NCI-H345 (cell line): ENCODE measurements at places on chromosomes 4 and X.

DNA sequence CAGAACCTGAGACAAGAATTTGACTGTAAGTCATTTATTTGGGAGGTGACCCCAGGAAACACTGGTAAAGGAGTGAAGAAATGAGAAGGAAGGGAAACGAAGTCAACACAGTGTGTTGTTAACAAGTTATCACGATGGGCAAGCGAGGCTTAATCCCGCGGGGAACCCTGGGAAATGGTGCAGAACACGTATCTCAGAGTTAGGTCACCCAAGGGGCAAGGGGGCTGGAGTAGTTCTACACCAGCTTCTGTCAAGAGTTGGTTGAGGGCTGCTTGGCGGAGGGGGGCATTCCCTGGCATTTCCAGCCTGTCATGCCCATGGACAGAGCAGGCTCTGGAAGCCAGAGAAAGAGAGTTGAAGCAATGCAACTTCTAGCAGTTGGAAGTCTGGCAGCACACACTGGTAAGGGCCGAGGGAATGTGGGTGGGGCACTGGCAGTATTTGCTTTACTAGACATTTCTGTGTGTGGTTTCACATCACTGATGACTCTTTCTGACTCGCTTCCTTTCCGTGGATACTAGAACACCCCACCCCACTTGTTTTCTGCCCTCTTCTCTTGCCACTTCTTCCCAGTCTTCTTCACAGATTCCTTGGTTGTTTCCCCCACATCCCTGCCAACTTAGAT is 52.2 kb upstream of the ADGRG2 start:
- DNase-seq: no peak

GRCh38 chr4:45410701-45411210 is 684.4 kb upstream of the GNPDA2 start:
- DNase-seq: no peak

- DNase-seq: no peak
These were observed 164.6 kb downstream of the DHRSX start for GRCh38 chrX:2336181-2336580.

DNA sequence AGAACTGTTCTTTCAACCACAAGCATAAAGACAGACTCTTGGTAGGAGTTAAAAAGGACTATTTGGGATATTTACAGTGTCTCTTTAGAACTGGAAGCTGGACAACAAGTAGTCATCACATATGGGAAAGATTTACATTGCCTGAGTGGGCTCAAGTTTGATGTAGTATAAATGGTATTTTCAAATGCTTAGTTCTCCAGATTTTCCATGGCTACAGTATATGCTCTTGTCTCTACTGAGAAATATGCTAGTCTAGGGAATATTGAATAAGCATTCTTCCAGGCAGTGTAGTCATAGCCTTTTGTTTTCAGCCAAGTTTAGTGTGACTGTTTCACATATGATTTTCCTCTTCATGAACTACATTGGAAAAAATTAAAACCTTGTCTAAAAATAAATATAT is 315.6 kb downstream of the ARHGAP24 start:
- DNase-seq: no peak

- DNase-seq: no peak
These were observed 76.4 kb upstream of the HELT start for GRCh38 chr4:184941671-184942418.

- DNase-seq: no peak
These were observed 43.2 kb downstream of the FANCB start for GRCh38 chrX:14829643-14830042.

DNA sequence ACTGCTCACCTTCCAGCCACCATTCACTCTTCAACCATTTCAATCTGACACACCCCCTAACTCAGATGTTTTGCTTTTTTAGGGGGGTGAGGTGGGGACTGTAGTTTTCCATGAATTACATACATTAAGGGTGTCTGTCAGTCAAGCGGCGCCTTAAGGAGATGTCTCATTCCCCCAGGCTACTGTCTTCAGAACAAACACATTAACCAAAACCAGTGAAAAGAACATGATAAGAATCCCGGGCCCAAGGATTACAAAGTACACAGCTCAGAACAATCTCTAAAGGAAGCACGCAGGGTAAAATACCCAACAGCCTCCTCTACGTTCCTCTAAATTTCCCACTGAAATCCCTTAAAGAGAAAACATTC is 62.5 kb upstream of the IRF2 start:
- DNase-seq: no peak

DNA sequence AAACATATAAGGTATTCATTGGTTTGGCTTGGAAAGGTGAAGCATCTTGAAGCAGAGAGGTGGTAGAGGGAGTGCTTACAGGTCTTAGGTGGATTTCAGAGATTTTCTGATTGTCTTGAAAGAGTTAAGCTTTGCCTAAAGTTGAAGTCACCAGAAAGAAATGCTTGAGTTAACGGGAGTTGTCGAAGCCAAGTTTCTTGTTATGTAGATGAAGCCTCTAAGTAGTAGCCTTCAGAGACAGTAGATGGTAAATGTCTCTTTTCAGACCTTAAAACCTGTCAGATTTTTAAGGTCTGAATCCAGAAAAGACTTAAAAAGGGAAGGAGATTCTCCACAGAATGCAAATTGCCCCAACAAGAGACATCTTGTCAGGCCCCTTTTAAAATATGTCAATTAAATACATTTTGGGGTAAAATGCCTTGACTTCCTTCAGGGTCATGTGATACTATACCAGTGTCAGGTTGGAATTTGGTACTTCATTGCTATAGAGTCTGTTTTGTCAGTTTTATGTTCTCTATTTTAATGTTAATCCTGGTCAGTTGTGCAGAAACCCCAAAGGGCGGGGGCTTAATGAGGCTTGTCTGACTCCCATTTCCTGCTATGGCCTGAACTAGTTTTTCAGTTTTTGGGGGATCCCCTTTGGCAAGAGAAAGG is 81.0 kb downstream of the PCDH18 start:
- no peak for DNase-seq

DNA sequence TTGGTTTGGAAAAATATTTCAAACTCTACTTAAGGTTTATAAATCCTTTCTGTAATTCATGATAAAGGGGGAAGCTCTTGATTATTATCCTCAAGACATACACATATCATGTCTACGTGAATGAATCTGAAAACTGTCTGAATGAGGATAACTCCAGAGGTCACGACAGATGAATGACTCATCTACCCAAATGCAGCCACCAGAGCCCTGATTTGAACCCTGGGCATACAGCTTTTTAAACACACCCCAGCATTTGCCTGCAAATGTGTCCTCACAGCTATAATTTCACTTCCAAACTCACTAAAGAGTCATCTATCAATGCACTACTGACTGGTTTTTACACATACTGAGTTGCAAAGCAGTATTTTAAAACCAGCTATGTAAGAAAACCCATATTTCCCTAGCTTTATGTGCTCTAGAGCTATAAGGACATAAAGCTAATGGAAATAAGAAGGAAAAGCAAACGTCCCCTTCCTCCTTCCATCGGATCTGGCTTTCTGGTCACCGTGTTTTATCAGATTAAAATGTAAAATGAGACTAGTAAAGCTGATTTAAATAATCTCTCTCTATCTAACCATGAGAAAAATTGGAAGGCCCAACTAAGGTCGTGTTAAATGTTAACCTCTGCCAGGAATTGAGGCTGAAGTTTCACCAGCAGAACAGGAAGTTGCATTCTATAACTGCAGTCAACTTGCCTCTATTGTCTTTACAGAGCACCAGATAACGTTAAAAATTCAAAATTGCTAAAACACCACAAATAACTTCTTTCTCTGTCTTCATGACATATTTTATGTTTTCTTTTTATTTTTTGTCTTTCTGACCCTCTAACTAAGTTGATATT is 63.1 kb upstream of the SPP1 start:
- no peak for DNase-seq

DNA sequence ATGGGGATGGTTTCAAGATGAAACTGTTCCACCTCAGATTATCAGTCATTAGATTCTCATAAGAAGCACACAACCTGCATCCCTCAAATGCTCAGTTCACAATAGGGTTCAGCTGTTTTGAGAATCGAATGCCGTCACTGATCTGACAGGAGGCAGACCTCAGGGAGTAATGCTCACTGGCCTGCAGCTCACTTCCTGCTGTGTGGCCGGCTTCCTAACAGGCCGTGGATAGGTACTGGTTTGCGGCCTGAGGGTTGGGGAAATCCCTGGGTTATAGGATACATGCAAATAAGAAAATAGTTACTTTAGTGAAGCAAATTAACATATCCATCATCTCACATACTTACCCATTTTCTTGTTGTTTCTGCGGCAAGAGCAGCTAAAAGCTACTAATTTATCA is 160.4 kb downstream of the MAD2L1 start:
- no peak for DNase-seq

DNA sequence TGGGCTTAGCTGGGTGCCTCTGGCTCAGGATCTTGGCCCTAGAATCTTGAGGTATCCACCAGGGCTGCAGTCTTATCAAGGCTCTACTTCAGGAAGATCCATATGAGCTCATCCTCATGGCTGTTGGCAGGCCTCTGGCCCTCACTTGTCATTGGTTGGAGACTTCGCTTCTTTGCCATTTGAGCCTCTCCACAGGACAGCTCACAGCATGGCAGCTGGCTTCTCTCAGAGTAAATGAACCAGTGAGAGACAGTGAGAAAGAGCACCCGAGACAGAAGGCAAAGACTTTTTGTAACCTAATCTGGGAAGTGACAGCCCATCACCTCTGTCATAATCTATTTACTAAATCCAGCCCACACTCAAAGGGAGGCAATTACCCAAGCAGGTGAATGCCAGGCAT is 236.8 kb downstream of the GPAT3 start:
- DNase-seq: no peak

DNA sequence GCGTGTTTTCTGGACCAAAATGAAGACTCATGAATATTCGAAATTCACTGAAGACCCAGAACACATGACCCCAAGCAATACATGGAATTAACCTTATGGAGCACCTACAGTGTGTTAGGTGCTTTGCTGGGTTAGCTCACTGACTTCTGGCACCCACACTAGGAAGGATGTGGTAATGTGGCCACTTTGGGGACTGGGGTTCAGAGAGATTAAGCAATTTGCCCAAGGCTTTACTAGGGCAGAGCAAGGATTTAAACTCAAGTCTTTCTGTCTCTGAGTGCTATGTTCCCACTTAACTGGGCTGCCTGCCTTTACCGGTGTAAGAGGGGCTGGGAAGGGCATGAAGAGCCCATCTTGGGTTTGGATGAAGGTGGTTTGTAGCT is 162.0 kb upstream of the ATP6AP2 start:
- DNase-seq: no peak

DNA sequence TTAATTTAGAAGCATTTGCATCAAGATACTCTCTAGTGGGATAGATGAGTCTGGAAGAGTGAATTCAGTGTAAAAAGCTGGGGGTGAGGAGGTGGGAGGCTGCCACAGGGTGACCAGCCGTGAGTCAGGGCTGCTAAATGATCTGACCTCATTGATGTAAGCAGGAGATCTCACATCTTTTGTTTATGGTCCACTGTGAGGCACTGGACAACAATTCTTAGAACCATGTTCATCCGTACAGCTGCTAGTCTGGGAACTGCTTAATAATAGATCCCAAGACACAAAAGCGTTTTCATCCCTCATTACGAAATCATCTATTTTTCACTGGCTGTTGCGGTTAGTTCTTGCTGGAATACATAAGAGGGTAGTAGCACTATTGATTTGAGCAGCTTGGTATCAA is 14.1 kb downstream of the KLF3 start:
- DNase-seq: no peak

GRCh38 chr4:148216866-148217814 is 225.1 kb downstream of the NR3C2 start:
- DNase-seq: no peak

DNA sequence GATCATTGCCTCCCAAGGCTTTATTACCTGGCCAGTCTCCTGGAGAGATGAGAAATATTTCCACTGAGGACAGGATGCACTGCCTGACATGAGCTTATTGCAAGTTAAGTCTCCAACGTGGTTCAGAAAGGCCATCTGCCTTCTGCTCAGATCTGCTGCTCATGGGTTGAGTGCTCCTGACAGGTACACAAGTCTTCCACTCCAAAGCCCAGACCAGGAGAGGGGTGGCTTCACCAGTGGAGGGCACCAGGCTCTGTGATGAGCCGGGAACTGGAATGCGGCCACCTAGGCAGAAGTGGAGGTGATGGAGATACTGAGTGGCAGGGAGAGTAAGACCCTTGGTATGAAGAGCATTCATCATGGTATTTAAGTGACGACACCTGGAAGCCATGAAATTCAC is 79.5 kb upstream of the IRF2 start:
- DNase-seq: no peak

DNA sequence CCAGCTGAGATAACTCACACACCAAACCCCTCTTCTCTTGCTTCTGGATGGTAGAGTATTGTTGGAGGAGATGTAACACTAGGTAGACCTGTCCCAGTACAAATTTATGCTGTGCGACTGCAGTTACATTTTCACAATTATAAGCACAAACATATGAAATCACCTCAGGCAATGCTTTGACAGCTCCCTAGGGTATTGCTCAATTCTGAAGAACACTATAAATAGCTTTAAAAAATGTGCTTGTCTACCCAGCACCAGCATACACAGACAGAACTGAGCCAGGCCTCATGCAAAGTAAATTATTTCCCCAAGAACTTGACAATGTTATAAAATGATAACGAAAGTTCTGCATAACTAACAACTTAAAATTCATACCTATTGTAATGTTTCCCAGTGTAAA is 1999.1 kb upstream of the ADGRL3 start:
- DNase-seq: no peak

GRCh38 chr4:147787204-147787603 is 55.3 kb downstream of the ARHGAP10 start:
- no peak for DNase-seq

- no peak for DNase-seq
These were observed 475.3 kb downstream of the ADGRL3 start for GRCh38 chr4:61675464-61675863.

GRCh38 chr4:155877971-155878370 is 11.9 kb upstream of the ASIC5 start:
- DNase-seq: no peak

GRCh38 chr4:3819210-3819919 is 53.2 kb downstream of the ADRA2C start:
- DNase-seq: no peak

DNA sequence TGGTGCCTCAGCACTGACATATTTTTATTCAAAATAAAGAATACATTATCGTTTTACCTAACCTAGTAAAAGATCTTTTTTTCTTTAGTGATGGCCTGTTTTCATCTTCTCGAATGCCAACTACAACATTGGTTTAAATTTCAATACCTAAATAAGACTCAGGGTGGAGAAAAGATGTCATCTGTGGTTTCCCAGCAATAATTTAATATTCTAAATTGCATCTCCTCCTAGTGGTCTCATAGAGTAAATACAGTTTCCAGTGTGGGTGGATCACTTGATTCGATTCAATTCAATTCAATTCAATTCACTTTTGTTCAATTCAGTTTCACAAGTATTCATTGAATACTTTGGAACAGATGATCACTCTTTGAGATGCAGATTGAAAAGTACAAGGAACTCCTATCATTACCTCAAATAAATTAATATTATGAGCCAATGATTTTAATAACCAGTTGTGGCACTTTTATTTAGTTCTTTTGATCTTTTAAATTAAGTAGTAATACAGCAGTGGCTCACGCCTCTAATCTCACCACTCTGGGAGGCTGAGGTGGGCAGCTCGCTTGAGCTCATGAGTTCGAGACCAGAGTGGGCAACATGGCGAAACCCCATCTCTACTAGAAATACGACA is 427.2 kb downstream of the FAT4 start:
- DNase-seq: no peak
